ENCODE measurements at places on chromosomes 12 and 14. TPM values are rescaled to one million over a fixed set of nuclear protein-coding genes. Genes with fewer than 3 reads are reported as not detected.

PABPN1 gene
- 191 TPM for total RNA-seq

CLEC9A gene
- not detected for total RNA-seq

RDH11 gene
- 50.2 TPM for total RNA-seq

OASL gene
- not detected for total RNA-seq

SDSL gene
- 1.3 TPM for total RNA-seq

RFX4 gene
- total RNA-seq: not detected

- H3K27me3 ChIP-seq: no peaks in the 10 kb centered on the region
- H3K4me1 ChIP-seq: peaks cover 4% of the 10 kb centered on the region
- H3K36me3 ChIP-seq: peaks cover 5% of the 10 kb centered on the region
- no peak overlapping the region for H3K4me3 ChIP-seq
- DNase-seq: no peak
These were observed 215.5 kb downstream of the ITPR2 start for GRCh38 chr12:26617513-26617912.

- DNase-seq: no peak
- no peaks in the 10 kb centered on the region for H3K27me3 ChIP-seq
- H3K4me1 ChIP-seq: peaks cover 8% of the 10 kb centered on the region
- H3K27ac ChIP-seq: no peak overlapping the region
These were observed 87.0 kb upstream of the VRK1 start for GRCh38 chr14:96710060-96710666.

- H3K36me3 ChIP-seq: no peaks in the 10 kb centered on the region
- H3K27ac ChIP-seq: no peak overlapping the region
- H3K27me3 ChIP-seq: no peaks in the 10 kb centered on the region
- H3K4me3 ChIP-seq: no peak overlapping the region
- H3K4me1 ChIP-seq: peaks cover 9% of the 10 kb centered on the region
These were observed 404.4 kb upstream of the RGS6 start for GRCh38 chr14:71527838-71528237.

- no peak overlapping the region for H3K4me3 ChIP-seq
- H3K36me3 ChIP-seq: no peaks in the 10 kb centered on the region
- H3K27me3 ChIP-seq: peaks cover 4% of the 10 kb centered on the region
- no peak for DNase-seq
These were observed 454.1 kb downstream of the ATP23 start for GRCh38 chr12:58395470-58395869.

GRCh38 chr12:112788205-112788604 lies 3.3 kb upstream of the RPH3A start:
- no peak overlapping the region for H3K27ac ChIP-seq
- no peak overlapping the region for H3K4me3 ChIP-seq
- H3K4me1 ChIP-seq: no peaks in the 10 kb centered on the region
- peak; percentile 19 for DNase-seq
- H3K36me3 ChIP-seq: no peaks in the 10 kb centered on the region

- no peak for DNase-seq
- H3K27ac ChIP-seq: no peak overlapping the region
- peaks cover 10% of the 10 kb centered on the region for H3K36me3 ChIP-seq
- H3K4me1 ChIP-seq: peaks cover 2% of the 10 kb centered on the region
These were observed 57.7 kb downstream of the MAX start for GRCh38 chr14:65044596-65044959.

- no peaks in the 10 kb centered on the region for H3K4me1 ChIP-seq
- H3K4me3 ChIP-seq: no peak overlapping the region
- H3K36me3 ChIP-seq: peaks cover 15% of the 10 kb centered on the region
- H3K27ac ChIP-seq: no peak overlapping the region
- peaks cover 10% of the 10 kb centered on the region for H3K27me3 ChIP-seq
- DNase-seq: no peak
These were observed 184.0 kb downstream of the TMEM121 start for GRCh38 chr14:105710119-105711043.

GRCh38 chr12:107196681-107197080 lies 103.3 kb upstream of the CRY1 start:
- DNase-seq: no peak
- H3K36me3 ChIP-seq: peaks cover 3% of the 10 kb centered on the region
- H3K27ac ChIP-seq: no peak overlapping the region
- no peaks in the 10 kb centered on the region for H3K4me1 ChIP-seq
- no peaks in the 10 kb centered on the region for H3K27me3 ChIP-seq

GRCh38 chr12:28618772-28619171 lies 428.5 kb downstream of the CCDC91 start:
- H3K4me1 ChIP-seq: no peaks in the 10 kb centered on the region
- H3K4me3 ChIP-seq: no peak overlapping the region
- no peak for DNase-seq
- H3K27me3 ChIP-seq: no peaks in the 10 kb centered on the region
- no peaks in the 10 kb centered on the region for H3K36me3 ChIP-seq

DNA sequence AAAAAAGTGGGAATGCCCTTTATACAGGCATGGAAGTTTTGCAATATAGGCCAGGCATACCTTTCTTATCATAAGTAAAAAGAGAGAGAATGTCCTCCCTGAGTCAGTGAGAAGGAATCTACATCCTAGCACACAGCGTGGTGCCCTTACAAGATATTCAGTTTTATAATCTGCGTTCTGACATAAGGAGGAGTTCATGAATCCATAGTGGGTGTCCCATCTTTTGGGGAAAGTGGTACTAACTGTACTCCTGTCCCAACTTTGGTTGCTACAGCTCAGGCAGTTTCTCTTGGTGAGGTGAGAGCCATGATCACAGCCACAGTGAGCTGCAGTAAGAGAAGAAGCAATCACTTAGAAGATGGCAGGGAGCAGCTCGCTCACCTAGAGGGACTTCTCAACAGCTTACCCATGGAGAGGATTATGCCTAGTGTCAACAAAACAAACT lies 332.9 kb downstream of the BCAT1 start:
- no peaks in the 10 kb centered on the region for H3K4me1 ChIP-seq
- no peaks in the 10 kb centered on the region for H3K27me3 ChIP-seq
- no peak overlapping the region for H3K4me3 ChIP-seq
- DNase-seq: no peak

- peaks cover 8% of the 10 kb centered on the region for H3K27me3 ChIP-seq
- H3K4me1 ChIP-seq: peaks cover 15% of the 10 kb centered on the region
- no peak for DNase-seq
- H3K36me3 ChIP-seq: no peaks in the 10 kb centered on the region
- H3K4me3 ChIP-seq: peak overlapping the region; percentile 88
These were observed 1.3 kb downstream of the ST8SIA1 start for GRCh38 chr12:22333186-22333712.

GRCh38 chr12:66697404-66697803 lies 18.5 kb upstream of the GRIP1 start:
- H3K27me3 ChIP-seq: peaks cover 2% of the 10 kb centered on the region
- H3K36me3 ChIP-seq: no peaks in the 10 kb centered on the region
- H3K4me3 ChIP-seq: no peak overlapping the region
- H3K27ac ChIP-seq: no peak overlapping the region

DNA sequence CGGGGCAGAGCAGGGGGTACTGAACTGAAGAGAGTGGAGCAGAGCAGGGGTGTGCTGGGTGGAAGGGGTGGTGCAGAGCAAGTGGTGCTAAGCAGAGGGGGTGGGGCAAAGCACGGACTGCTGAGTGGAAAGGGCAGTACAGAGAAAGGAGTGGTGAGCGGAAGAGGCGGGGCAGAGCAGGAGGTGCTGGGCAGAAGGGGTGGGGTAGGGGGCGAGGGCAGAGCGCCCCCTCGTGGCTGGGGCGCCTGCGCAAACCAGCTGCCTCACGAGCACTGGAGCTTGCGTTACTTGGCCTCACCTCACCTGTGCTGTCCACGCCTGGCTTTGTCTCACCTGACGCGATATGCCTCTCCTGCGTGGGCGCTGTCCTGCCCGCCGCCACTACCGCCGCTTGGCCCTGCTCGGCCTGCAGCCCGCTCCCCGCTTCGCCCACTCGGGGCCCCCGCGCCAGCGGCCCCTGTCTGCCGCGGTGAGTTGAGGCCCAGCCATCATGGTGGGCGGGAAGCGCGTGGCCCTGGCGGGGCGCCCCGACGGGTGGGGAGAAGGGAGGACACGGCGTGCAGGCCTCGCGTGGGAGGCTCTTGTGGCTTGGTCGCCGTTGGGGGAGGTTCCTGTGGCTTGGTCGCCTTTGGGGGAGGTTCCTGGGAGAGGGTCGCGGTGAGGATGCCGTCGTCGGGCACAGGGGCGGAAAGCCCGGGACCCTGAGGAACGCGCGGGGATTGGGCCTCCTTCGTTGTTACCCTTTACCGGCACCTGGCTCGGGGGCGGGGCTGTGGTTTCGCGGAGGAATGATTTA lies at the start of gene COX8C:
Gene COX8C, plus strand, starts transcription at position 257 of the 796 bp plus-strand sequence. Its CDS starts 87 bp downstream, at position 344.
- H3K27ac ChIP-seq: no peak within 1 kb of the TSS
- DNase-seq: no peak
- H3K36me3 ChIP-seq: peaks cover 12% of the 10 kb centered on the region
- no peaks in the 10 kb centered on the region for H3K27me3 ChIP-seq

DNA sequence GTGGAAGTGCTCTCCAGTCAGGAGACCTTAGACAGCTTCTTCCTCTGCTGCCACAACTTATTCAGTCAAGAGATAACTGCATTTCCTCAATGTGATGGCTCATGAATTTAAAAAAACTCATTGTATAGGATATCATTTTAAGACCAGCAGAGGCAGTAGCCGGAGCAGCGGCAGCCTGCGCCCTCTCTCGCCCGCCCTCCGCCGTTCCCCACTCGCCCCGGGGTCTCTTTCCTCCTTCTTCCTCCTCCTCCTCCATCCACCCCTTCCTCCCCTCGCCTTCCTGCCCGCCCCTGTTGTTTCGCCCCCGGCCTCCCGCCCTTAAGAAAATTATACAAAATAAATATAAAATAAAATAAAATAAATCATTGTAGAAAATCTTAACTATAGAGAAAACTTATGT lies 687.6 kb downstream of the FLRT2 start:
- DNase-seq: no peak
- no peaks in the 10 kb centered on the region for H3K27me3 ChIP-seq
- no peak overlapping the region for H3K4me3 ChIP-seq
- H3K4me1 ChIP-seq: no peaks in the 10 kb centered on the region

DNA sequence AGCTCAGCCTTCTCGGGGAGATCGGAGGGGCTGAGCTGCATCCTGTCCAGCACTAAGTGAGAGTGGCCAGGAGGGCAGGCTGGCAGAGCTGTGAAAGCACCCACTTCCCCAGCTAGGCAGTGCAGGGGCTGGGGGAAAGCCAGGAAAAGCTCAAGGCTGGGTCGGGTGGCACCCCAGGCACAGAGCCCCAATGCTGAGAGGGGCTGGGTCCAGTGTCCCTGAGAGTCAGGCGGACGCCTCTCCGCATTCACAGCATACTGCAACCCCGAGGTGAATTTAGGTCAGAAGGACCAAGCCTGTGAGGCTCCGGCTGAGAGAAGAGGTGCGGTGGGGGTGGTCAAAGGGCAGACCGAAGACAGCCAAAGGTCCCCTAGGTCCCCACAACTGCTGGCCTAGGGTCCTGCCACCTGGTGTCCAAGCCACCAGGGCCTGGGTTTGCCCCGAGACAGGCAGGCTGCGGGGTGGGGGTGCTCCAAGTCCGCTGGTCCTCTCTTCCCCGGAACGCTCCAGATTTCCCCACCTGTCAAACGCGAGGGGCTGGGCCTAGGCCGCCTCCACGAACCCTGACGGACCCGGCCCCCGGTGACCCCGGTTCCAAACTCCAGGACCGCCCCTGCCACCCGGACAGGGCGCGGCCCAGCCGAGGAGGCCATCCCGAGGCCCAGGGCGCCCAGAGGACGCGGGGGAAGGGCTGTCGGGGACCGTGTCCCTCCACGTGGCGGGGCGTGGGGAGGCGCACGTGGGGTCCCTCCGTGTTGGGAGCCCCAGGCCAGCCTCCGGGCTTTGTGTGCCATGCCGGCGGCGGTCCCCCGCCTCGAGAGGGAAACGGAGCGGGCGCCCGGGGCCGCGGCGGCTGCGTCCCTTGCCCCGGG lies 527 bp downstream of the CAMKK2 start:
- no peak overlapping the region for H3K27ac ChIP-seq
- peaks cover 20% of the 10 kb centered on the region for H3K4me1 ChIP-seq
- H3K4me3 ChIP-seq: peak overlapping the region; percentile 94
- H3K36me3 ChIP-seq: peaks cover 6% of the 10 kb centered on the region
- DNase-seq: peak; percentile 27

GRCh38 chr12:68568922-68569569 lies 41.7 kb upstream of the RAP1B start:
- H3K27ac ChIP-seq: no peak overlapping the region
- no peak for DNase-seq
- H3K4me1 ChIP-seq: no peaks in the 10 kb centered on the region
- H3K4me3 ChIP-seq: no peak overlapping the region

- no peak overlapping the region for H3K4me3 ChIP-seq
- no peaks in the 10 kb centered on the region for H3K4me1 ChIP-seq
These were observed 67.3 kb downstream of the GSC start for GRCh38 chr14:94702629-94703028.

DNA sequence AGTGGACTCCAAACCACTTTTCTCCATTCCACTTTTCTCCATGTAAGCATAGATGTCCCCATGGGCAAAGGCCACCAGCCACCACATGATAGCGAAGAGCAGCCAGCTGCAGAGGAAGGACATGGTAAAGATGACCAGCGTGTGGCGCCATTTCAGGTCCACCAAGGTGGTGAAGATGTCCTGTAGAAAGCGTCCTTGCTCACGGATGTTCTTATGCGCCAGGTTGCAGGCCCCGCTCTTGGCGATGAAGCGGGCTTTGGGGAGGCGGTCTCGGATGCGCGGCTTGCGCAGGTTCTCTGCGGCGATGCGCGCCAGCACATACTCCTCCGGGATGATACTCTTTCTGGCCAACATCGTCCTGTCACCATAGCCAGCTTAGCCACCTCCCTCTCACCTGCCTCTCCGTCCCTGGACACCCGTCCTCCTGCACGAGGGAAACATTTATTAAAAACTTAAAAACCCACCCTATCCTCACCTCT lies 1.2 kb downstream of the KCNJ8 start:
- no peaks in the 10 kb centered on the region for H3K36me3 ChIP-seq
- peaks cover 5% of the 10 kb centered on the region for H3K4me1 ChIP-seq

- H3K4me3 ChIP-seq: peak overlapping the region; percentile 97
- H3K36me3 ChIP-seq: peaks cover 18% of the 10 kb centered on the region
- peaks cover 11% of the 10 kb centered on the region for H3K4me1 ChIP-seq
These were observed 890 bp downstream of the TEP1 start for GRCh38 chr14:20412411-20412810.

DNA sequence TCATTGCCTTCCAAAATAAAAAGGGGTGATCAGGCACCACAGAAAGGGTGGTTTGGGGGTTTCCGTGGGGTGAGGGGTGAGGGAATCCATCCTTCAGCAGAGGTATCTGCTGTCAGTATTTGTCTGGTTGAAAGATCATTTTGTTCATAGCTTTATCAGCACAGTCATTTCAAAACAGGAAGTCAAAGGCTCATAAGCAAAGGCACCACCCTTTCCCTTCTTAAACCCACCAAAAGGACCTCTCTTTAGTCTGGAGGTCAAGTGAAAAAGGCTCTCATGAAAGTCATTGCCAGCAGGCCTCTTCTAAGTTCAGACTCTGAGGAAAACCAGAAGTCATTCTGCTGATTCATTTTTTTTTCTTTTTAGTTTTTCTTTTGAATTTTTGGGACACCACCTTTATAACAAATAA lies 6.2 kb downstream of the CHST11 start:
- H3K4me1 ChIP-seq: peaks cover 10% of the 10 kb centered on the region
- no peak overlapping the region for H3K27ac ChIP-seq
- no peak for DNase-seq
- no peak overlapping the region for H3K4me3 ChIP-seq

DNA sequence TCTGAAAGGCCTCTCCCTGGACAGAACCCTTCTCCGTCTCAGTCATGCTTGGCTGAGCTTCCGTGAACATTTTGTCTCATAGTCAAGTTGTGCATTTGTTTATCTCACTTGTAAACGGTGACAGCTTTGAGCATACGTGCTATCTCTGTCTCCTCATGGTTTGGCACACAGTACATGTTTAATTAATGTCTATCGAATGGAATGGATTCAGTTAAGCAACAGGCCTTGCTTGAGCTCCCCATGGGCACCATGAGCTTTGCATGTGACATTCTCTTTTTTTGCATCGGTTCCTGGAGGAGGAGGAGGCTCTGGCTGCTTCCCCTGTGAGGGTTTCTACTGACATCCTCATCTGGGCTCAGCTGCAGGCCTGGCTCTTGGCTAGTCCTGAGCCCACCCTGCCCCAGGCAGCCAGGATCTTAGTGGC lies 80.0 kb downstream of the PRIMA1 start:
- H3K36me3 ChIP-seq: no peaks in the 10 kb centered on the region
- no peak for DNase-seq
- peaks cover 1% of the 10 kb centered on the region for H3K27me3 ChIP-seq
